GM06990 (cell line): ENCODE measurements at places on chromosomes 4 and X.

DNA sequence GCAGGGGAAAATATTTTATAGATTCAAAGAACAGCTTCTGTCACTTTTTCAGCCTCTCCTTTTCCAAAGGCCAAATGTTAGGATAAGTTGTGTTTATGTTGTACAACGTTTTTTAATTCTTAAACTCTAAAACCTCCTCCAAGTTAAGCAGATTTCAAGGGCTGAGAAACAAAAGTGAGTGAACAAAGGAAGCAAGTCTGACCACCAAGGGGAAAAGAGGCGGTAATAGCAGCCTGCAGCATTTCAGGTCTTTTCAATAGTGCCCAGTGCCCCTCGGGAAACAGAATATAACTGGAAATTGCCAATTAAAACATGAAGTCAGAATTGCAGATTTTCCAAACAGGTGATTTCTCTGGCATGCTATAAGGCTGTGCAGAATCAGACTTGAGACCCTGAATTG lies 510.0 kb upstream of the HTR2C start:
- no peak for DNase-seq

- no peak for DNase-seq
These were observed 91.1 kb upstream of the KIT start for GRCh38 chr4:54566608-54567007.

- no peak for DNase-seq
These were observed 46.9 kb downstream of the ACOX3 start for GRCh38 chr4:8393593-8394038.

DNA sequence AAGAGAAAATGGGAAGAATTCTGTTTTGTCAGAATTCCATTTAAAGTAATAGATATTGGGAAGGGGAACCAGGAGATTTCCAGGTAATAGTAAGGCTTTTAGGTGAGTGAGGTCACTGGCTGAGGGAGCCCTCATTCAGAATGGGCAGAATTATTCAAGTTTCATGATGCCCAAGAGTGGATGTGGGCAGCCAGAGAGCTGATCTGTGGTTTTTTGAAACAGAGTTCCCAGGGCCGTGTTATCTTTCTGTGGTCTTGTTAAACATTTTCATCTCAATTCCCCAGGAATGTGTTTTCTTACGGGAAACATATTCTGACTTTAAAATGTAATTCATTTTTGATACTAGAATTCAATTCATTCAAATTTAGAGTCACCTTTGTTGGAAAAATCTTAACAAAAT lies 182.0 kb upstream of the AADAT start:
- DNase-seq: no peak

DNA sequence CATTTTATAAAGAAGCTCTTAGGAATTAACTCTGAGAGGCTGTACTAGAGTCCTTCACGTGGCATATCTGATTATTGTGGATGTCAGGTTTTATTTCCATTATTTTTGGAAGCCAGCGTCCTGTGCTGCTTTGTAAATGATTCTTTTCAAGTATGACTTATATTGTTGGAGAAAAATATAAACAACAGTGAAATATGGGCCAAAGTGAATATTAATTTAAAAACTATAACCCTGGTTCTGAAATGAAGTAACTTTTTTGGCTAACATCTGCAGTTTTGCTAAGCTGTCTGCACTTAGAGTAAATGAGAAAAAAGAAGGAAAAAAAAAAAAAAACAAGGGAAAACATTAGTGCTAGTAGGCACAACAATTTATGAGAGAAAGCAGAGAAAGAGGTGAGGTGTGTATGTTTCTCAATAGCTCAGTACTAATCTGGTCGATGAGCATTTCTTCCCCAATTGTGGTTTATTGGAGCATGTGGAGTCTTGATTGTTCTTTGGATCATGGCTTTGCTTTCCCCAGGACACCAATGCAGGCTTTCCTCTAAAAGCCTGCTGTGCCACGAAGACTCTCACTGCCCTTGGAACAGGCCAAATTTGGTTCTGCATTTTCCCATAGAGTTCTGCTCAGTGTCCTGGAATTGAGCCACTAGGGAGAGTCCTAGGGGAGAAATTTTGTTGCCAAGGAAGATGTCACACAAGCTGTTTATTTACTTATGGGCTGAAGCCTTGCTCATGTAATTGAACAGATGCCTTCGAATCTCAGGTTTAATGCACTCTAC lies 273.3 kb downstream of the DKK2 start:
- no peak for DNase-seq

GRCh38 chr4:178953447-178954120 lies 1511.3 kb upstream of the AGA start:
- DNase-seq: no peak

DNA sequence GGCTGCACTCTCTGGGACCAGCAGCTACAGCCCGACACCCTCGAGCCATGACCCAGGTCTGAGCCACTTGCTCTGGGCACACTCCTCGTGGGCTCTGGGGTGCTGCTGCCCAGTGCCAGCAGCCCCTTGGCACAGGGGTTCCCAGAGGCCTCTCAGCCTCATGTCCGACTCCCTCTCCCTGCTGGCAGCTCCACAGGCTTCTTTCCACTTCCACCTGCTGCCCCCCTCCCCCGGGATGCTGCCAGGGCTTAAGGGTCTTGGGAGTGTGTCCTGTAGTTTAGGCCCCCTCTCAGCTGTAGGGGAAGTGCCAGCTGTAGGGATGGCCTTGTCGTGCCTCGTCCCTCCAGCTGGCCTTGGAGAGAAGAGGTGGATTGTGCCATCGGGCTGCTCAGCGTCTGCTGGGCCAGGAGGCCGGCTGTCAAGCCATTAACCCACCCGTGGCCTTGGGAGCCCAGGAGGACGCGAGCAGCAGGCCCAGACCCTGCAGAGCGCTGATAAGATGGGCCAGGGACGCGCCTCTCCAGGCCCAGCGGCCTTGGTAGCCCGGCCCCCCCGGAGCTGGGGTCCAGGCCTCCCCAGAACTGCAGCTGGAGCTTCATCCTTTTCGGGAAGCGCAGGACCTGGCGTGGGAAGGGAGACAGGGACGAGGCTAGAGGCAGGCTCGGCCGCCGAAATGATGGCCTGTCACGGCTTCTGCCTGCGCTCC lies 1.0 kb upstream of the USP27X start:
- DNase-seq: no peak

- DNase-seq: no peak
These were observed 193.9 kb upstream of the SPOCK3 start for GRCh38 chr4:167428156-167428555.

DNA sequence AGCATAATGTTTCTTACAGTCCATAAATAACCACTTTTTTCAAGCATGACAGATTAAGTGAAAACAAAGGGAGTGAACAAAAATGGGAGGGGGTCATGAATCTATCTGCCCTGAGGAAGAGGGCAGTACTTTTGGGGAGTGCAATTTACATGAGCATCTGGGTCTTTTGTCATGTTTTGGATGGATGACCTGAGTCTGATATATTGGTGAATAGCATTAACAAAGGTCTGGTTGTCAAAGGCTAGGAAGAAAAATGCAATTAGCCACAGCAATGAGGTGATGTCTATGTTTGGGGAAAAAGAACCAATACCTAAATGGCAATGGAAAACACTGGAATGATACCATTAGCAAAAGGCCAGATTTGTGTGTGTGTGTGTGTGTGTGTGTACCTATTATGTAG lies 15.1 kb upstream of the MAD2L1 start:
- DNase-seq: no peak

DNA sequence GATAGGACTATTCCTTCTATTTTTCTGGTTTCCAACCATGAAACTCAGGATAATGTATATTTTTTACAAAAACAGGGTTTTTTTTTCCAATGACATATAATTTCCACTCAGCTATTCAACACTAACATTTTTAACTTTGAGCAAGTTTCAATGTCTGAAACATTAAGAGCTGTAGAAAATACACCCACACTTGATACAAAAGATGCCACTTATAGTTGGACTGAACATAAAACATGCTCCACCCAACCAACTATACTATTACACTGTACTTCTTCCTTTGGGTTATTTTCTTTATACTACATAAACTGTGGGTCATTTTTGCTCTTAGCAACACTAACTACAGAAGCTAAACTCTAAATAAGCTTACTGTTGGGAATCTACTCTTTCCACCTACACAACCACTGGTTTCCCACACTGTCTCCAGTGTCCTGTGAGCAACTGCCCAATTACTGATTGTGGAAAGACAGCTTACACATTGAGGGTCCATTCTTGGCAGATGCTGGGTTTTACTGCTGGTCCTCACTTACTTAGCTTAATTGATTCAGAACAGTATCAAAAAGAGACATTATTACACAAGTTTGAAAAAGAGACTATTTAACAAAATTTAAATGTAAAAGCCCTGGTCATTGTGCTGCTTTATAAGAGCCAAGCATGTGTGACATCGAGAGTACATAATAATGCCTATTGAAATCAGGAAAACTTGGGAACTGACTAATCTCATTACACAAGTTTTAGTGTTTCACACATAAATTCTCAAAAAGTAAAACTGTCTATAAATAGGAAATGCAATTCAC lies 6.3 kb downstream of the AMMECR1 start:
- DNase-seq: no peak

DNA sequence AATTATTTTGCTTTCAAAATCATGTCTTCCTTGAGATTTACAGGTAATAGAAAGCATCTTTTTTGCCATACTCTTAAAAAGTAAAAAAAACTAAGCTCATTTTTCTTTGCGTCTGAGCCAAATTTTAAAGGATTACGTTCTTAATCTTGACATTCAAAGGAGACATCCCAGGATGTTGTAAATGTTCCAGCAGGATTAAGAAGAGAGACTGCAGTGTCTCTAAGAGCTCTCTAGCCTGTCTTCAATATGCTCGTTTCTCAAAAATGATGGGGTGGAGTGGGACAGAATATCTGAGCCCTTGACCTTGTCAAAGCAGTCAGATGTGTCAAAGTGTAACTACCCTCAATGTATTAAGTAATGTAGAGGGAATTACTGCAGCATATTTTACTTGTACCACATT lies 363.3 kb downstream of the PCDH7 start:
- no peak for DNase-seq

GRCh38 chr4:188030401-188030800 lies 34.8 kb downstream of the ZFP42 start:
- DNase-seq: no peak

DNA sequence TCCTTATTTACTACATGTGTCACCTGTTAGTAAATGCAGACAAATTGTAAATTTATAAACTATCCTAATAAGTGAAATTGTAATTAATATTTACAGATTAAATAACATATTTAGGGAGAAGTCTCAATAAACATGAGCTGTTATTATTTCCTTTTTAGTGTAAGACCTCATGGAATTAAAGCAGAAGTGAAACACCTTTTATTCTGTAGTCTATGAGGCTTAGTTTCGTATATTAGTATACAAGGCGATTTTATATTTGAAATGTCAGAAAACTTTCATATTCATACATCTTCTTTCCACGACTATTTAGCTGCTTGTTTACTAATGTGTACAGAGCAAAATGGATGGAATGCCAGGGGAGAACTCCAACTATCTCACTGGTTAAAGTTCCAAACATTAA lies 414.4 kb downstream of the ARHGAP24 start:
- DNase-seq: no peak

DNA sequence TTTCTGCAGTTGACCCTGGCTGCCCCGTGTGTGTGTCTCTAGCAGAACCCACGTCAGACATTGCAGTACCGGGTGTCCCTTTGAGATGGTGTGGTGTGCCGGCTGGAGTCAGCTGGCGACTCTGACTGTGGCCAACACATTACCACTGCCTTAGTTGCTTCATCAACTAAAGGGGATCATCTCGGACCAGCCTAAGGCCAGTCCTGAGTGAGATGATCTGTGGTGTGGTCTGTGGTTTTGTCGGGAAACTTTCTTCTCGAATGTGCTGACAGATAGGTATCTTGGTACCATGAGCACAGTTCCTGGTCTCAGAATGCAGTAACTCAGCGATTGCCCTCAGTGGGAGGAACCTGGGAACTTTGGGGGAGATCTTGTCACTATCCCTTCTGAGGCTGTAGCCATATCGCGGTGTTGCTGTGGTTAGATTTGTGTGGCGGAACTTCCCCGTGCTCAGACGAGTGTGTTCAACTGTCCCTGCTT lies 15.8 kb downstream of the TBC1D14 start:
- no peak for DNase-seq

GRCh38 chrX:120514236-120514635 lies 45.1 kb upstream of the LAMP2 start:
- no peak for DNase-seq

- DNase-seq: no peak
These were observed 176.9 kb upstream of the GK2 start for GRCh38 chr4:79584902-79585301.

DNA sequence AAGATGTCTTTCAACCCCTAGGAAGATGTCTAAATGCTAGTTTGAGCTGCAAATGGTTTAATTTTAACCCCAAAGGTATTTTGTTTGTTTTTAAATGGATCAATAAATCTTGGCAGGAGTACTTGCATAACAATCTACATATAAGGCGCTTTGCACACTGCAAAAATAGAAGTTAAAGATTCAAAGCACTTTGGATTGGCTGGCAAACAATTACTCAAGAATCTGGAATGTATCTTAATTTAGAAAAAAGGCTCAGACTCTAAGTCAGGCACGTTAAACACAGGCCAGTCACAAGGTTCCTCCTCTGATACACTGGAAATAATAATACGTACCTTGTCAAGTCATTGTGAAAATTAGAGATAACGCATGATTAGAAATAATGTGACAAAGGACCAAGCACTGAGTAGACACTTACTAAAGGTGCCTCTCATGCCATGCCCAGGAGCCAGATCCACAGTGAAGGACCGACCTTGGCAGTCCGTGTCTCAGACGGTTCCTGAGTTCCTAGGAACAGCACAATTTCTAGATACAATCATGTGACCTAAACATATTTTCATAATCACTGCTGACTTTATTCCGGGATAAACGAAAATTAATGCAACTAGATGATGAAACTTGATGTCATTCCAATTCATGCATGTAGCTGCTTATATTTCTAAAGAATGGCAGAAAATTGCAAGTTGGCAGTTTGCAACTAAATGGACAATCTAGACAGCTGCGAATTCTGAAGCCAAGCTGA lies 49.6 kb downstream of the PROM1 start:
- DNase-seq: no peak

DNA sequence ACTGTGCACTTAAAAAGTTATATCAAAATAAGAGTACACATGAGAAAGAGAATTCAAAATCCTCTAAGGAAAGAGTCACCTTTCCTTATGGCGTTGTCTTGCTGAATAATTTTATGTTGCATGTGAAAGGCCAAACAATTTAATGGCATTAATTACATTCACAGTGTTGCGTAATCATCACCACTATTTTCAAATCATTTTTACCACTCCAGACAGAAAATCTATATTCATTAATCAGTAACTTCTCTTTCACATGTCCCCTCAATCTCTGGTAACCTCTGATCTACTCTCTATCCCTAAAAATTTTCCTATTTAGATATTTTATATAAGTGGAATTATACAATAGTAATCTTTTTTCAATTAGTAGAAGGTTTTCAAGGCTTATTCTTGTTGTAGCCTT lies 283.0 kb downstream of the CXXC4 start:
- no peak for DNase-seq

- no peak for DNase-seq
These were observed 47.9 kb downstream of the DMP1 start for GRCh38 chr4:87697945-87698344.
